ENCODE measurements at places on chromosomes 1 and 21. TPM values are rescaled to one million over a fixed set of nuclear protein-coding genes. Genes with fewer than 3 reads are reported as not detected.

GRCh38 chr1:65341381-65341780 is 32.0 kb downstream of the DNAJC6 start:
- no peak for DNase-seq

CFAP74 gene
- 0.49 TPM for total RNA-seq

OVAAL gene
- total RNA-seq, result not detected

DNA sequence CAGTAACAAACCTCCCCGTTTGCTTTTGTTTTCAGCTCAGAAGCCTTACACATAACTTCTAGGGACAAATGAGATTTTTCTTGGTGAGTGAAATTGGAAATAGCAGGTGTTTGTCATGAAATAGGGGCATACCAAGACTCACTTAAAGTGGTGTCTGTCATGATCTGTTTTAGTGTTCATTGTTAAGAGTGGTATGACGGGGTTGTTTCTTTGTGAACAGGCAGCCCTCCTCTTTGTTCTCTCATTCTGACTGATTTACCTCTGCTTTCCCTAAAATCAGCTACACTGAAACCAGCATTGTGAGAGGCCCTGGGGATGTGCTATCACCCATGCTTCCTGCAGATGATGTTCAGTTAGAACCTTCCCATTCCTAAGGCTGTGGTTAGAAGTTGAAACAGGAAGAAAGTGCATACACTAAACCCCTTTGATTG is 2.5 kb upstream of the ERO1B start:
- DNase-seq, result no peak

IL10 gene
- total RNA-seq, result 1.4 TPM

PBX1 gene
- 57.2 TPM for total RNA-seq

- no peak for DNase-seq
These were observed 10.4 kb downstream of the CBR3 start for GRCh38 chr21:36145259-36145658.

GRCh38 chr1:96363826-96364225 is 357.8 kb upstream of the PTBP2 start:
- DNase-seq, result no peak

DNA sequence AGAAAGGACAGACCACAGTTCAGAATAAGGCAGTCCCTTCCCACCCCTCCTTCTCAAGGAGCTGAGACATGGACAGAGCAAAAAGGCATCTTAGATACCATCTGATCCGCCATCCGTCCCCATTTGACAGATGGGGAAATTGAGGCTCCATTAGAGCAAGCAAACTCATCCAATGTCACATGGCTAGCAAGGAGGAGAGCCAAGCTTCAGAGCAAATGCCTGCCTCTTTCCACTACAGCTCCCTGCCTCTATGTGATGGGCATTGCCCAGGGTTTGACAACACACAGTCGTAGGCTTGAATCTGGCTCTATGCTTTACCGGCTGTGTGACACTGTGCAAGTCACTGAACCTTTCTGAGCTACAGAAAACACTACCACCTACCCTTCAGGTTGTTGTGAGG is 3.9 kb downstream of the SLC30A2 start:
- no peak for DNase-seq

GRCh38 chr1:155859881-155860871 is 809 bp downstream of the SYT11 start:
- peak; percentile 90 for DNase-seq

- no peak for DNase-seq
These were observed at the start of gene TNFRSF14 for GRCh38 chr1:2556277-2556677. Gene TNFRSF14 (plus strand): TSS chr1:2556371. CDS start chr1:2556665, 294 bp downstream.
